ENCODE measurements at places on chromosomes 16 and 17.

- no peak for DNase-seq
These were observed 335.3 kb downstream of the SNX29 start for GRCh38 chr16:12311877-12312276.

DNA sequence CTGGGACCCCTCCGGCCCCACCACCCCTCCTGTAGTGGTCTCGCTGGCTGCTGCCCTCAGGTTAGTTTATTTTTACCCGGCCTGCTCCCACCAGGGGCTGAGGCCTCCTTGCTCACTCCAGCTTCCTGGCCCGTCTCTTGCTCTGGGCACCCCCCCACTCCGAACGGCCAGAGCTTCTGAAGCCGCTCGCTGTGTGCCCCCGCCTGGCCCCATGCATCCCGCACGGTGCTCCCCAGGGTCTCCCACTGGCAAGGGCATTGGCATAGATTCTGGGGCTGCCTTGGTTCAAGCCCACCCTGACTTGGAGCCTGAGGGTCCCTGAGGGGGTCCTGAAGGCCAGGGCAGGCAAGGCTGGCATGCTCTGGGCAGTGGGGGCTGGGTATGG lies 186.4 kb downstream of the SEC14L1 start:
- no peak for DNase-seq

DNA sequence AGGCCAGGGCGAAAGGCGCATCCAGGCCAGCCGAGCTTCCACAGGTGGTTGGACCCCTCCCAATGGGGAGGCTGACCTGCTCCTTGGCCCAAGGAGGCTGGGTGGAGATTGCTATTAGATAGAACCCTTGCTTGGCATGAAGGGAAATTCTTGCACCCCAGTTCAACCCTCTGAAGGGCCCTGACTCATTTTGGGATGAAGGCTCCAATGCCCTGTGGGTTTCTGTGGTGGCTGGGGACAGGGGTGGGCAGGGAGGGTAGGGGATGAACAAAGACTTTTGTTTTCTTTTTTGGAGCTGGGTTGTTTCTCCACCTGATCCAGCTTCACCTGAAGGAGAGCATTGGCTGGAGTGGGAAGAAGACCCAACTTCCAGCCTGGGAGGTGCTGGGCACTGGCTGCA lies 16.7 kb upstream of the TBX21 start:
- DNase-seq: no peak

- DNase-seq: no peak
These were observed 132.9 kb upstream of the FOXF1 start for GRCh38 chr16:86377251-86378022.

GRCh38 chr16:11140098-11140375 lies 116.0 kb downstream of the SOCS1 start:
- DNase-seq: no peak

DNA sequence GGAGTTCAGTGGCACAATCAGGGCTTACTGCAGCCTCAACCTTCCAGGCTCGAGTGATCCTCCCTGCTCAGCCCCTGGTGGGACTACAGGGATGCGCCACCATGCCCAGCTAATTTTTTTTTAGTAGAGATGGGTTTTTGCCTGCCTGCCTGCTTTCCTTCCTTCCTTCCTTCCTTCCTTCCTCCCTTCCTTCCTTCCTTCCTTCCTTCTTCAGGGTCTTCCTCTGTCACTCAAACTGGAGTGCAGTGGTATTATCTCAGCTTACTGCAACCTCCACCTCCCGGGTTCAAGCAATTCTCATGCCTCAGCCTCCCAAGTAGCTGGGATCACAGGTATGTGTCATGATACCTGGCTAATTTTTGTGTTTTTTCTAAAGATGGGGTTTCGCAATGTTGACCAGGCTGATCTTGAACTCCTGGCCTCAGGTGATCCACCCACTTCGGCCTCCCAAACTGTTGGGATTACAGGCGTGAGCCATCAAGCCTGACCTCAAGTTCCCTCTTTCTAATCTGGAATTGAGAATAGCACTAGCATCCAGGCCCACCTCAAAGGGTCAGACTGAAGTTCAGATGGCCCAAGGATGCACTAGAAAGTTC lies 45.3 kb downstream of the PRAC1 start:
- no peak for DNase-seq
